ENCODE measurements at places on chromosomes 7 and 10.

DNA sequence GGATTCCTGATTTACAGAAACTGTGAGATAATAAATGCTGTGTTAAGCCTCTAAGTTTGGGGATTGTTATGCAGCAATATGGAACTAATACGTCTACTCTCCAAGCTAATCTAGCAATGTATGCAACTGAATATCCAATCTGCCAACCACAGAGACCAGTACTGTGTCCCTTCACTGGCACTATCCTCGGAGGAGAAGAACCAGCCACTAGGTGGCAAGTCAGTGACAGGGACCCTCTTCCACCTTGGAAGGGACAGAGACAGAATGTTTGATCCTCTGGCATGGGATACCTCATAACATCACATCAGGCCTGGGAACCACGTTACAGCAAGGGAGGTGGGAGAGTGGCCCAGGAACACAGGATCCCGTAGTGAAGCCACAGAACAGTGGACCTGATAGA lies 96.4 kb downstream of the CREM start:
- DNase-seq: no peak

- no peak for DNase-seq
These were observed 93.2 kb downstream of the CFTR start for GRCh38 chr7:117572856-117573620.

DNA sequence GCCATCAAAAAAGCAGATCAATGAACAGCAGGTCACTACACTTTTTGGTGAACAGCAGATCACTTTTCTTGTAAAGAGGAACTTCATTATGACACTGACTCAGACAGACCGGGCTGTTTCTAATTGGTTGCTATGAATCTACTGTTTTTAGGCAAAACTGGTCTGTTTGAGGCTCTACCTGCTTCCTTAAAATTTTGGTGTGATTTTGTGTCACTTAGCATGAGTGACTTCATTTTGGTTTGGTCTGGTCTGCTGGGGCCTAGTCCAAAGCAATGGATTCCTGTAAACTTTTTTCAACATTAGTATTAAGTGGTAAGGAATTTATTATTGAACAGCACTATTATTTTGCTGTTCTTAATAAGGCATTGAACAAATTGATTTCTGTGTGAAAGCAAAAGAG lies 41.8 kb upstream of the C10orf71 start:
- DNase-seq: no peak

DNA sequence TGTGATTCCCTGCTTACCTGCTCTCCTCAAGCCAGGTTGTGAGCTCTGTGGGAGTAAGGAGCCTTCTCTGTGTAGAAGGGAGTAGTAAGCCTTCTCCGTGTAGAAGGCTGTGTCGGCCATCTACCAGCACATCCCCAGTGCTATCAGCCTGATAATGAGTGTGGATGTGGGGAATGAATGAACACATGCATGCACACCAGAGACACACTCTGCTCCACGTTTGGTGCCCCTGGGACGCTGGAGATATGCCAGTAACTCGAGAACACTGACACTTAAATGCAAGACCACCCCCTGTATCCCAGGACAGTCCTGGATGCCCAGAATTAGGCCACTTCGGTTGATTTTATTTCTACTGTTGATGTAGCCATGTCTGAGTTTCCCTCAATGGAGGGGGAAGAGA lies 21.1 kb upstream of the GPR26 start:
- no peak for DNase-seq

- DNase-seq: peak; percentile 99
These were observed at the start of gene PITRM1 for GRCh38 chr10:3172446-3173170. TSS of gene PITRM1 (minus strand) at chr10:3172782. CDS start at chr10:3172772, 10 bp downstream.

GRCh38 chr7:94632338-94633013 lies 23.5 kb downstream of the SGCE start:
- peak; percentile 81 for DNase-seq

DNA sequence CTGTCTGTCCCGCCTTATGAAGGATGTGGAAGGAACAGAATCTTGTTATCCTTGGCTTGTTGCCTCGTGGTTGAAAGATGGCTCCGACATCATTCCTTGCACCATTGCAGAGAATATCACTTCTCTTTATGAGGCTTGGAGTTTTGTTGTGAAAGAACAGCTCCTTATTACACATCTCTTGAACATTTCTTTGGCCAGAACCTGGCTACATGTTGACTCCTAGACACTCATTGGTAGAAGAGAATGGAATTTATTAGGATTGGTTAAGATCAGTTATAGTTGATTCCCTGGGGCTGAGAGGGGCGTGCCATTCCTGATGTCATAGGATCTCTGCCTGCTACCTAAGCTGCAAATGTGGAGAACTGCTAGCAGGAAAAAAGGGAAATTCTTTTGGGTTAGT lies 180.5 kb upstream of the CTBP2 start:
- peak; percentile 47 for DNase-seq

GRCh38 chr10:11441151-11441535 lies 170.3 kb downstream of the USP6NL start:
- no peak for DNase-seq

GRCh38 chr7:75658369-75658768 lies 80.4 kb downstream of the HIP1 start:
- no peak for DNase-seq

DNA sequence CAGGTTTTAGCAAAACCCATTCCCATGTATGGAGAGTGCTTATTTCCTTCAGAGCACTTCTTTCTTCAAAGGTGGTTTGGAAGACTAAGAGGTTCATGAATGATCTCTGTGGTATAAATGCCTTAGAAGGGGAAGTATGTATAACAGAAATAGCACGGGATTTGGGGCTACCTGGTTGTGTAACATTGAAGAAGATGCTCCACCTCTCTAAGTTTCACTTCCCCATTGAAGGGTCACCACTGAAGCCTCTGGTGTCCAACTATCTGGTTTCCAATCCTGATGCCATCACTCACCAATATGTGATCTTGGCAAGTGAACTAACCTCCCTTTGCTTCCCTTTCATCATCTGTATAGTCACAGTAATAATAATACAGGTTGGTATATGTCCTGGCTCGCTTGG lies 37.2 kb downstream of the CYCS start:
- no peak for DNase-seq

- no peak for DNase-seq
These were observed 3.1 kb upstream of the EPHB4 start for GRCh38 chr7:100830396-100830795.

- no peak for DNase-seq
These were observed 25.5 kb downstream of the JAZF1 start for GRCh38 chr7:28155019-28155660.

DNA sequence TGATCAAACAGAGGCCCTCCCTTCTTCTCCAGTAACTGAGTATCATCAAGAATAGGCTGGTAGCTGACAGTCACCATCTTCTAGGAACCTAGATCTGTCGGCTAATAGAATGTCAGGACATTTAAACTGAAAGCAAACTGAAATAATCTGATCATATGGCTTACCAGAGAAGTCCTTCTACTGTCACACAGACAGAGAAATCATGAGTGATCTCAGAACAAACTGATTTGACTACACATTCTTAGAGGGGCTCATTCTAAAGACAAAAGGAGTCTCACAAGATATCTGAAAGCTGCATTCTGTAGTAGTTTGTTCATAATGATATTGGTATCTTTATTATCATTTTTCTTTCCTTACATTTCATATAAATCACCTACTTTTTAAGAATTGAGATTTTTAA lies 130.9 kb upstream of the ADCY1 start:
- DNase-seq: no peak

GRCh38 chr7:116209561-116210070 lies 723 bp upstream of the TES start:
- no peak for DNase-seq

DNA sequence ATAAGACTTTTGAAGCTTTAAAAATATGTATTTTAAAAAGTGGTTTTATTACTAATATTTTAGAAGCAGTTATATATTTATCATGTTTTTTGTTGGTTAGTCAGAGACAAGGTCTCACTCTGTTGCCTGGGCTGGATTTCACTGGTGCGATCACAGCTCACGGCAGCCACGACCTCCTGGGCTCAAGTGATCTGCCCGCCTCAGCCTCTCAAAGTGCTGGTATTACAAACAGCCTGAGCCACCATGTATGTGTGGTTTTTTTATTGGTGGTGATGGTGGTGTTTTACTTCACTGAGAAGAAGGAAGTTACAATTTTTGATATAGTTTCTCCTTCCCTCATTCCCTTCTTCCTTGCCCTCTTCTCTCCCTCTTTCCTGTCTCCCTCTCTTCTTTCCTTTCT lies 13.4 kb downstream of the NHLRC2 start:
- no peak for DNase-seq
